Neuronal stem cell (in vitro differentiated cells): ENCODE measurements at places on chromosomes 6 and 20.

DNA sequence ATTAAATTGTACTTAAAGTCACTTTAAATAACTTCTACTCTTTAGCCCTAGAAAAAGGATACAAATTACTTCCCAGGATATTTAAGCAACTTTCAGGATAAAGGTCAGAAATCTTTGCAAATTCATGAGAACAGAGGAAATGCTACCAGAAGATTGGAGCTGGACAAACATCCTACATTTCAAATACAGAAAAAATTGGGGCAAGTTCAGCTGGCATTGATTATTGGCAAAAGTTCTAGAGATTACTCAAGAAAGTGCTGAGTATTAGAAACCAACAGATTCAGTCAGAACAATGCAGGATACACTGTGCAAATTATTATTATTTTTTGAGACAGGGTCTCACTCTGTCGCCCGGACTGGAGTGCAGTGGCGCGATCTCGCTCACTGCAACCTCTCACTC is 6.0 kb downstream of the SLC22A23 start:
- no peak for DNase-seq

GRCh38 chr6:11769244-11769643 is 9.4 kb downstream of the ADTRP start:
- no peak for DNase-seq

GRCh38 chr20:10576411-10577090 is 97.2 kb downstream of the JAG1 start:
- no peak for DNase-seq

- DNase-seq, result no peak
Measured at GRCh38 chr6:87397656-87398055, 10.1 kb upstream of the CFAP206 start.

DNA sequence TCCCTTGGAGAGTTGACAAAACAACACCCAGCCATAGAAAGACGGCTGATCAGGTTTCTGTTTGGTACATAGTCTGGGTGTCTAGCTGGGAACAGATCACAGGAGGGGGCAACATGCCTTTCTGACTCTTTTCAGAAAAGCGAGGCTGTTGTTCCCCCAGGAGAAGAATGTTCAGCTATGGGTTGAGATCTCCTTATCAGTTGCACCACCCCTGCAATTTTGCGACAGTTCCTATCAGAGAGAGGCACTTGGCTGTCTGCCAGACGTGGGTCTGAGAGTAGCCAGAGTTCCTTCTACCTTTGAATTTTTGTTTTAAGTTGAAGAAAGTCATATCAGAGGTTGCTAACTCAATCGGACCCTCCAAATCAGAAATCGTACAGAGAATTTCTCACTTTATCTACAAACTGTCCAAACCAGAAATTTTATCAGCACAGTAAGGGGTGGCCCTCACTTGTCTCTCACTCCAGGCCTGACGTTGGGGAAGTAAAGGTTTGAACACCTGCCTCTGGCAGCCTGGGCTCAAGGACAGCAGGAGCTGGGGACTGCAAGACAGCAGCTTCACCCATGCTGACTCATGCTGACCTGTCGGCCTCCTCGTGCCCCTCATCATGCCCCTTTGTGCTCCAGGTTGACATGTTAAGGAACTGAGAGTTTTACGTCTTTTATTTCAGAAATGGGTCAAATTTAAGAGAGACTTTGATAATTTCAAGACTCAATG is 42.3 kb downstream of the TMC2 start:
- DNase-seq, result no peak

- no peak for DNase-seq
Measured at GRCh38 chr20:34703424-34704176, 544 bp upstream of the TP53INP2 start.

DNA sequence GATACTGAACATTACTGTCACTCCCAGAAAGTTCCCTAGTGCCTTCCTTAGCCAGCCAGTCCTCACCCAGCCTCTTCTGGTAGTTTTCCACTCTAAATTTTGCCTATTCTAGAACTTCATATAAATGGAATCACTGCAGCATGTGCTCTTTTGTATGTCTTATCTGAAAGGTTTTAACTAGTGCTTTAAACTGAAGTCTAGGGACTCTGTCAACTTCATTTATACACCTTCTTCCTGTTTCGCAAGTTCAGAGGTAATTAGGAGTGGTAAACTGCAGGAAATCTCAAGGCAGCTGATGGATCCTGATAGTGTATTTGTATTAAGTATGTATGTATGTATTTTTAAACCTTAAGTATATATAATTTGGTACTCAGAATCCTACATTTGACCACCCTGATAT is 94.3 kb downstream of the TCP11 start:
- DNase-seq, result no peak

DNA sequence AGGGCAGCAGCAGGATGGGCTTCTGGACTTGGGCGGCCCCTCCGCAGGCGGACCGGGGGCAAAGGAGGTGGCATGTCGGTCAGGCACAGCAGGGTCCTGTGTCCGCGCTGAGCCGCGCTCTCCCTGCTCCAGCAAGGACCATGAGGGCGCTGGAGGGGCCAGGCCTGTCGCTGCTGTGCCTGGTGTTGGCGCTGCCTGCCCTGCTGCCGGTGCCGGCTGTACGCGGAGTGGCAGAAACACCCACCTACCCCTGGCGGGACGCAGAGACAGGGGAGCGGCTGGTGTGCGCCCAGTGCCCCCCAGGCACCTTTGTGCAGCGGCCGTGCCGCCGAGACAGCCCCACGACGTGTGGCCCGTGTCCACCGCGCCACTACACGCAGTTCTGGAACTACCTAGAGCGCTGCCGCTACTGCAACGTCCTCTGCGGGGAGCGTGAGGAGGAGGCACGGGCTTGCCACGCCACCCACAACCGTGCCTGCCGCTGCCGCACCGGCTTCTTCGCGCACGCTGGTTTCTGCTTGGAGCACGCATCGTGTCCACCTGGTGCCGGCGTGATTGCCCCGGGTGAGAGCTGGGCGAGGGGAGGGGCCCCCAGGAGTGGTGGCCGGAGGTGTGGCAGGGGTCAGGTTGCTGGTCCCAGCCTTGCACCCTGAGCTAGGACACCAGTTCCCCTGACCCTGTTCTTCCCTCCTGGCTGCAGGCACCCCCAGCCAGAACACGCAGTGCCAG is at the start of gene TNFRSF6B:
TSS of gene TNFRSF6B (plus strand) at position 25 of the 729 bp plus-strand sequence. CDS start at position 141, 116 bp downstream.
- DNase-seq, result no peak

- DNase-seq, result no peak
Measured at GRCh38 chr20:63636752-63637628, 10.1 kb upstream of the GMEB2 start.

DNA sequence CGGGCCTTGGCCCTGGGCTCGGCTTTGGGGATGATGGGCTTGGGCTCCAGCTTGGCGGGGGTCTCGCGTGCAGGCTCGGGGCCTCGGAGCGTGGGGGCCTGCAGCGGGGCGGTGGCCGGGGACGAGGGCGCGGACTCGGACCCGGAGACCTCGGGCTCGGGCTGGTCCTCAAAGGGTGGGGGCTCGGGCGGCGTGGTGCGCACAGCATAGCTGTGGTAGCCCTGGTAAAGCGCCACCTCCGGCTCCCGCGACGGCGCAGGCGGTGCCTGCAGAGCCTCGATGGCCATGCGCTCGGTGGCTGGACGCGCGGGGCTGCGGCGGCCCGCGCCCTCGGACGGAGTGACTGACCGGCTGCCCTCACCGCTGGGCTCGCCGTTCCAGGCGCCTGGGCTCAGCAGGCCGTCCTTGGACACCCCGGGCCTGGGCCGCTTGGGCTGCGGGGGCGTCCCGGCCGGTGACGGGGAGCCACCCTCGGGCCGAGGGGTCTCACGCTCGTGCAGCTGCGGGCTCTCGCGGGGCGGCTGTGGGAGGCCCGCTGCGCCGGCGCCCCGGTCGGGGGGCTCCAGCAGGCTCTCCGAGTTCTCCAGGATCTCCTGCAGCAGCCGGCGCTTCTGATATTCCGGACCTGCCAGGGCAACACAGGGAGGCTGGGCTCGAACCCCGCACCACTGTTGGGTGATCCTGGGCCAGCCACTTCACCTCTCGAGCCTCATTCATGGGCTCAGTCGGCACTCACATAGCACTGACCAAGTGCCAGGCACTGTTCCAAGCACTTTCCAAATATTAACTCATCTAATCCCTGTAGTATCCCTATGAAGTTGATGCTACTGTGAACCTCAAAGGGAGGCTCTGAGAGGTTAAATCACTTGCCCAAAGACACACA is 71.0 kb downstream of the JPH2 start:
- no peak for DNase-seq
